ENCODE measurements at places on chromosomes 16 and 17. TPM values are rescaled to one million over a fixed set of nuclear protein-coding genes. Genes with fewer than 3 reads are reported as not detected.

The AGRP gene
- polyA plus RNA-seq: not detected

GRCh38 chr16:89191033-89191900, 9.1 kb downstream of the SLC22A31 start:
- DNase-seq: no peak

The FTSJ3 gene
- polyA plus RNA-seq: 58.3 TPM

The MYH1 gene
- polyA plus RNA-seq: 0.04 TPM

DNA sequence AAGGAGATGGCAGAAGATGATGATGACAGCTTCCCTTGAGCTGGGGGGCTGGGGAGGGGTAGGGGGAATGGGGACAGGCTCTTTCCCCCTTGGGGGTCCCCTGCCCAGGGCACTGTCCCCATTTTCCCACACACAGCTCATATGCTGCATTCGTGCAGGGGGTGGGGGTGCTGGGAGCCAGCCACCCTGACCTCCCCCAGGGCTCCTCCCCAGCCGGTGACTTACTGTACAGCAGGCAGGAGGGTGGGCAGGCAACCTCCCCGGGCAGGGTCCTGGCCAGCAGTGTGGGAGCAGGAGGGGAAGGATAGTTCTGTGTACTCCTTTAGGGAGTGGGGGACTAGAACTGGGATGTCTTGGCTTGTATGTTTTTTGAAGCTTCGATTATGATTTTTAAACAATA, 16.9 kb downstream of the PSMD3 start:
- no peak for DNase-seq

- peak; percentile 20 for DNase-seq
Measured at GRCh38 chr17:67076290-67076689, 31.9 kb downstream of the CACNG1 start.

- DNase-seq: no peak
Measured at GRCh38 chr17:39704821-39705551, 5.1 kb downstream of the ERBB2 start.

GRCh38 chr16:57092786-57093411, 516 bp downstream of the CPNE2 start:
- DNase-seq: no peak

DNA sequence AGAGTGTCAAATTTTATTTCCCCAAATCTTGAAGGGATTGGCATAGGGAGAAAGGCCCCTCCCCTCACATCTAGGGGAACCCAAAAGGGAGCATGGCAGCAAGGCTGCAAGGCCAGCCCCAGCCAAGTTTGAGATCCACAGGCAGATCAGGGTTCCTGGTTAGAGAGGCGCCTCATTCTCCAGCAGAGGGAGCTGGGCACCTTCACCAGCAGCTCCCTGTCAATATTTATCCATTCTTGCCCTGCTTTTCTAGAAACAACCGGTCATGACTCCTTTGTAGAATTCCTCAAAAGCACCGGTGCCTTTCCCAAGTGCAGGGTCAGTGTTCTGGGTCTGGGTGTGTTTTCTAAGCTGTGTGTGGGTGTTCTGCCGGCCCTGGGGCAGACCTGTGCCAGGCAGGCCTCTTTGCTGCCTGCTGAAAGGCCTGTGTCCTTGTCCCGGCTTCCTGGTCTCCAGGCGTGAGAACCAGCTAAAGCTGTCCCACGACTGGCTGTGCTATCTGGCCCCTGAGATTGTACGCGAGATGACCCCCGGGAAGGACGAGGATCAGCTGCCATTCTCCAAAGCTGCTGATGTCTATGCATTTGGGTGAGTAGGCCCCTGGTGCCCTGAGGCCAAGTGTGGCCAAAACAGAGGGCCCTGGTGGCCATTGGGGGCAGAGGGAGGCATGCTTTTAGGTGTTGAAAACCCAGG, 21.2 kb upstream of the LGALS9 start:
- DNase-seq: no peak
